Left hindlimb (tissue), 1 donor: ENCODE measurements at places on chromosomes 7 and 10.

DNA sequence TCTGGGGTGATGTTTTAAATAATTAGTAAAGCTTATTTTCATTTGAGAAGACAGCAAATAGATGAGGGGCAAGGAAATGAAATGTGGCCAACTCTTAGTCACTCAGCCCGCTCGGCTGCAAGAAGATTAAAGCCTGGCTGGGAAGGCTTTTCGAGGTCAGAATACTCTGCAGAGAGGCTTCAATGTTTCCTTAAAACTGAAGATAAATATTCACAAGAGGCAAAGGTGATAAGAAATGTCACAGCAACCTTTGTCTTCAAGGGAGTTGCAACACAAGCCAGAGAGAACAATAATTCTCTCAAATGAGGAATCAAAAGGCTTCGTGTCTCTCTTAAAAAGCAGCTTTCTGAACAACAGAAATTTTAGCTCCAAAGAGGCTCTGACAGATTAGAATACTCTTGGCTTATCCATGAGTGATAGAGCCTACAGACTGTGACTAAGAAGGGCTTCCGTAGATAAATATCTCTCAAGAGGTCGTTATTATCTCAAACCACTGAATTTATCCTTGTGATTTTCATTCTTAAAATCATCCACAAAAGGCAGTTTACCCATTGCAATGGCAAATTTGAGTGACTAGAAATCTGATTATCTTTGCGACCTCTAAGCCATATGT lies 92.5 kb downstream of the KLF6 start:
- no peak for DNase-seq

DNA sequence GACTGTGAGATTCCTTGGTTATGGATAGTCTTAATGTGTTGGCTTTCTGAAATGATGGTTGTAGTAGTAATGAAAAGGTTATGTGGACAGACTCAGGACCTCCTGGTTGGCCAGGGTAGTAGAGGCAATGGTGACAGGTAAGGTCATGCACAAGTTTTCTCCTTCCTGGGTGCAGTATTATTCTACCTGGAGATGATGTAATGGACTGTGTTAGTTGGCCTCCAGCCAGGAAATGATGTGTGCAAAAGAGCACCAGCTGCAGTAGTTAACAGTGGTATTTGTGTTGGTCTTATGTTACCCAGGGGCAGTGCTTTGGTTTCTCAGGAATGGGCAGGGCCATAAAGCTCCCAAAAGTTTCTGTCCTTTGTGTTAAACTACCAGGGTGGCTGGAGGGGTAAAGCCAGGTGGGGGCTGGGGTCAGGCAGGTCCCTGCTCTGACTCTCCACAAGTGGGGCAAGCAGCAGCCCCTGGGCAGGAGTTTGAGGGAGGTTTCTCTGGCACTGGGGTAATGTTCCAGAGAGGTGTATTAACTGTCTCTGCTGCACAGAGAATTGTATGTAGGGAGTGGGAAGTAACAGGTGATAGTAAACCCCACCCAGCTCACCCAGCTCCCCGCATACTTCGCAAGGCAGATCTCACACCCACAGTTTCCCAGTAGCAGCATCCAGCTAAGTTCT lies 36.3 kb downstream of the GPR22 start:
- DNase-seq: no peak

DNA sequence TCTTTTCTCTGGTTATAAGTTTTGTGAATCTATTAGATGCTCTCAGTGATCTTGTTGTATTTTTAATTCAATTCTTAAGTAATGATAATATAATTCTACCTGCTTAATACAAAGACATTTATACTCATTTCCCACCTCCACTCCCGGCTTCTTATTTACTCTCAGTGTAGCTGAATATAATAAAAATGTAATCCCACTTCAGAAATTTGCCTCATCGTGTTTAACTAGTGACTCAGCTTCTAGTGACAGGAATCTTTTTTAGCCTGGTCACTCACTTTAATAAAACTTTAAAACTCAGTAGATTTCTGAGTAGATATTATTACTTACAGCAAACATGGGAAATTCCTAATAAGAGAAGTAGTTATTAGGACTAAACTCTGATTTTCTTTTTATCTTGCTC lies 1506.2 kb upstream of the LRRTM3 start:
- no peak for DNase-seq

DNA sequence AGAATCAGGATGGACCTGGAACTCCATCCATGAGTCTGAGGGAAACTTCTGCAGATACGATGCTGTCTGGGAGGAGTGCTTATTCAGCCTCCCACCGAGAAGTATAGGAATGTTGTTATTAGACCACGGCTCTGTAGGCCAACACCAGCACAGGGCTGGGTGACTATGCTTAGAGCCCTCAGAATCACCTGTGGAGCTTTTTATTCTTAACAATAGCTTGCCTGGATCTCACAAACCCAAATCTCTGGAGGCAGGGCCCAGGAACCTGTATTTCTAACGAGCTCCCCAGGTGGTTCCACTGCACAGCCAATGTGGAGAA lies 55.6 kb upstream of the ARID5B start:
- no peak for DNase-seq

DNA sequence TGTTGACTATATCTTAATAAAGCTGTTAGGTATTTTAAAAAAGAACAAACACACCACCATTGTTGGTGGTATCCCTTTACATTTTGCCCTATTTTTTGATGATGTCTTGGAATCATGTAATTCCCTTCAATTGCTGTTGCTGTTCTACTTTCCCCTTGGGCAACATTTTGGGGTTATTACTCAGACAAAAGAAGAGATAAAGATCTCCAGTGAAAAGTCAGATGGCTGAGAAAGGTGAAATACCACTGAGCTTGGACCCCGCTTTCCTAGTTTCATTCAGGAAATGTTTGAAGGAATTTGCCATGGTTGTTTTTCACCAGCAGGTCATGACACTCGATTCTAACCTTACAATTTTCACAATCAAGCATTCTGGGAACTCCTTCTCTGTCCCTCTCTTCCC lies 84.6 kb downstream of the MACC1 start:
- no peak for DNase-seq

GRCh38 chr10:53675177-53675576 lies 902.6 kb upstream of the MBL2 start:
- no peak for DNase-seq

- no peak for DNase-seq
Measured at GRCh38 chr7:31443457-31443856, 70.4 kb upstream of the ITPRID1 start.

- DNase-seq: no peak
Measured at GRCh38 chr10:119853574-119853973, 19.1 kb downstream of the MCMBP start.

- DNase-seq: no peak
Measured at GRCh38 chr7:7761974-7762779, 43.8 kb upstream of the RPA3 start.

DNA sequence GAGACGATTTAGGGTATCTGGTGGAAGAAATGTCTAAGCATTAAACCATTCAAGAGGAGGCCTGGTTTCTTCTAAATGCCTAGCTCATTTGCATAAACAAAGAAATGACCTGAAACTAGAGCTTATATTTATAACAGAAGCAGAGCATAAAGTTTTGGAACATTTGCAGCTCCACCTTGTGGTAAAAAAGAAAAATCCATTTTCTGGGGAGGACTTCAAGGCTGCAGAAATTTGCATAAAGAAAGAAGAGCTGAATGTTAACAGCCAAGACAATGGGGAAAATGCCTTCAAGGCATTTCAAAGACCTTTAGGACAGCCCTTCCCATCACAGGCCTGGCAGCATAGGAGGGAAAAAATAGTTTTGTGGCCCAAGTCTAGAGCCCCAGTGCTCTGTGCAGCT lies 362.0 kb downstream of the ZNF248 start:
- DNase-seq: no peak

- no peak for DNase-seq
Measured at GRCh38 chr10:52092390-52092789, 221.7 kb upstream of the DKK1 start.

DNA sequence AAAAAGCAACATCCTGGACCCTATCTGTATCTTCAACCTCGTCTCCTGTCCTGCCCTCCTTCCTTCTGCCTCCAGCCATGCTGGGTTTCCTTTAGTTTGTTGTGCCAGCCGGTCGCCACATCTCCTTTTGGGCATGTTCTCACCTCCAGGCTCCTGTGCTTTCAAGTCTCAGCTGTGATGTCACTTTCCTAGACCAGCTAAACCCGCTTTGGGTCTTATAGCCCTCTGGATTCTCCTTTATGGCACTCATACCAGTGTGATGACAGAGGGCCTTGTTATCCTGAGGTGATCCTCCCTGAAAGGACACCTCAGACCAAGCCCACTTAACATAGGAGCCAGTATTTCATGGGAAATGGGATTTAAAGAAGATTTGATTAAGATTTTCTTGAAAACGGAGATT lies 108.6 kb downstream of the EMX2 start:
- no peak for DNase-seq

DNA sequence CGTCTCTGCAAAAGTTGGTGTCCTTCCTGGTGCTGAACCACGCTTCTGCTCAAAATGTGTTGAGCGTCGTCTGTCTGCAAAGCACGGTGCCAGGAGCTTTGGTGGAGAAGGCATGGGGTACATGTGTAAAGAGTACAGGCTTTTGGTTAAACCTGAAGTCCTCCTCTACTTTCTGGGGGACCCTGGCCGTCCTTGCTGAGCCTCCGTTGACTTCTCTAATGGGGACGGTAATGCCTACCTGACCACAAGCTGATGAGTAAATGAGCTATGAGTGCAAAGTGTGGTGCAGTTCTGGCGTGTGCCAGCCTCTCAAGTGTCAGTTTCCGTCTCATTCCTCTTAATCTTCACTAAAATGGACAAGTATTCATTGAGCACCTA lies 527 bp upstream of the HERPUD2 start:
- DNase-seq: no peak

- peak; percentile 38 for DNase-seq
Measured at GRCh38 chr10:128850647-128851046, 616.4 kb upstream of the MGMT start.

DNA sequence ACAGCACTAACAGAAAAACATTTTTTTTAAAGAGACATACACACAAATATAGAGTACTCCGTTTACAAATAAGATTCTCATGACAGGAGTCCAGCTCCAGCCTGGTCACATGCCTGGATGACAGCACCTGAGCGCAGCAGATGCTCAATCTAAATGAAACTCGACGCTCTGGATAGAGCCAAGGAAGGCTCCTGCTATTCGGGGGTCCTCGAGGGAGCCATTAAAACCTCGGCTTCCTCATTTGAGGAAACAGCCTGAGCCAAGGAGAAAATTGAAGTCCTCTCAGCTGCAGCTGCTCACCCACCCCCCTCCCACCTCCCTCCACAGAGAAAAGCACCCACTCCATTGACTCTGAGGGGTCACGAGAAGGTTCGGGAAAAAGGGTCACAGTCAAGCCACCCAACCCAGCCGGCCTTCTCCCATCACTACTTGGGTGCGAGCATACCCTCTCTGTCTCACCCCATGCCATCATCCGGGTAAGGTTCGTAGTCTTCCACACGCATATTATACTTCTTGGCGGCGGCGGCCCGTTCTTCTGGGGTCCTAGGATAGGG lies 673 bp downstream of the NDUFB8 start:
- DNase-seq: peak; percentile 50

DNA sequence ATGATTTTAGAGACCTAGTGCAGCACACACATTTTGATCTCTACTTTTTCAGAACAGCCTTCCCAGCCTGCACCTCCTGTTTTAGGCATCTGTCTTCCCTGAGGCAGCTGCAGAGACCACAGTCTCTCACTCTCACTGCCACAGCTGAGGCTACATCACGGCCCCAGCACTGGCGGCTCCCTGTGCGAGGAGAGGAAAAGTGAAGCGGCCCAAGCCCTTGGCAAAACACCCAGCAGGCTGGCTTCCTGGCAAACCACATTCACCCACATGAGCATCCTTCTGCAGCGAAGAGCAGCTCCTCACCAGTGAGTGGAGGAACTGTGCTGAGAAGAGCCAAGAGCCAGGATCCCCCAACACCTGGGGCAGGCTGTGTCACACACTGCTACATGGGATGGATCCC lies 14.0 kb downstream of the HUS1 start:
- DNase-seq: no peak

GRCh38 chr10:102627736-102628293 lies 16.5 kb upstream of the TRIM8 start:
- no peak for DNase-seq

GRCh38 chr7:116021237-116021636 lies 9.3 kb downstream of the TFEC start:
- DNase-seq: no peak

DNA sequence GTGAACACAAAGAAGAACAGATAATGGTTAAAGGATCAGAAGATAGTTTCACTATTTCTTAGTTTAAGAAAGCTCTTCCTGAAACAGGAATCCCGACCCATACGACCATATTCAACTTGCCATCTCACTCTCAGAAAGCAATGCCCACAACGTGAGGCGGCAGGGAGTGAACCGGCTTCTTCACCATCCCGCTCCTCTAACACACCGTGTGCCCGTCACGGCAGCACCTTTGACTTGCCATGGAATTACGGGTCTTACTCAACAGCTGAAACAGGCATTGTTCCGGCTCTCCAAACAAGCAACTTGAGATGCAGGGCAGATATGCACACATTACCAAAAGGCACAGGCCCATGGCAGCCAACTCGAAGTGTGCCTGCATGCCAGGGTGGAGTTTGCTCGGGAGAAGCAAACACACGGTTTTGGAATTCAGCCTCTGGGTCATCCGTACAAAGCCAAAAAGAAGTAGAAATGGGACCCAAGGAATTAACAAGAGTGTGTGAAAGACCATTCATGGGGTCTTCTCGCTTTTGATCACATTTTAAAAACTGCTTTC lies 293.6 kb downstream of the DNAJB6 start:
- no peak for DNase-seq

DNA sequence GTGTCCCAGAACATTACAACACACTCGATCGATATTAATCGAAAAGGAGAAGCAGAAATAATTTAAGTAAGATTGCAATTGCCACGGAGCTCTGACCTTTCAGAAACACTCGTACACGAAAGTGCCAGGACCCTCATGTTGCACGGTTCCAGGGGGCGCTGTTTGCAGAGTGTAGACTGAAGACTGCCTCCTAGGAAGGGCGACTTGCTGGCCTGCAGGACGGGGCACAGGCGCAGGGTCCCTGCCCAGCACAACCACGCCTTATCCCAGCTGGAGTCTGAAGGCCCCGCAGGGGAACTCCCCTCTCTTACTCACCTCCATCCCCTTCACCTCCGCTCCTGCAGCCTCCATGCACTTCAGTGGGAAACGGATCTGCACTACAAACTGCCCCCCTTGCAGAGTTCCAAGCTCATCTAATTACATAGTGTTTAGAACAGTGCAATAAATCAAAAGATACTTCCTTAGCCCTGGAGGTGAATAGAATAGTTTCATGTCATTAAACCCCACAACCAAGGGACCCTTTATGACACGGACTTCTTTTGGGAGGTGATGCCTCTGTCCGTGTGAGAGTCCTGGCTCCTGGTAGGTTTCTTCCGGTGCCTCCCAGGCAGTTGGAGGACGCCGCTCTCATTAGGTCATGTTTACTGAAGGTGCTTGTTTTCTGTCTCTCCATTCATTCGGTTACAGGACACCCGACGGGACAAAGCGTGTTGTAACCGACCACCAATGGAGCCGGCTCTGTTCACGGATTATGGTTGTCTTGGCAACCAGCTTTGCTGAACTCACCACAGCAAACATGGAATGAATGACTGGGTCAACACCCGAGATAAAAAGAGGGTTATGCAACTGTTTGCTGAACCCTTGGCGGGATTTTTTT lies 262.2 kb downstream of the BAMBI start:
- DNase-seq: peak; percentile 68
